Hair follicle dermal papilla cell (primary cell): ENCODE measurements at places on chromosomes 13 and 19. TPM values are rescaled to one million over a fixed set of nuclear protein-coding genes. Genes with fewer than 3 reads are reported as not detected.

APC2 gene
- total RNA-seq: 0.49 and 0.81 TPM in 2 replicates

KLF5 gene
- total RNA-seq: 10.2 and 11.7 TPM in 2 replicates

LSR gene
- 0.36 and 0.49 TPM in 2 replicates for total RNA-seq

RASGRP4 gene
- not detected in 2 replicates for total RNA-seq

KLHL1 gene
- total RNA-seq: not detected in 2 replicates

F10 gene
- 5.7 and 10.6 TPM in 2 replicates for total RNA-seq

OLFM2 gene
- 31.9 and 152 TPM in 2 replicates for total RNA-seq

LMO7 gene
- total RNA-seq: 247 and 289 TPM in 2 replicates

IRS2 gene
- total RNA-seq: 16.2 and 20.9 TPM in 2 replicates

GNA15 gene
- 0.16 TPM in 1 of 2 replicates, not detected in the other for total RNA-seq

PSG1 gene
- total RNA-seq: 3.6 and 17.2 TPM in 2 replicates

CD70 gene
- not detected in 2 replicates for total RNA-seq

SYT5 gene
- not detected in 2 replicates for total RNA-seq

HCST gene
- 0.81 TPM in 1 of 2 replicates, not detected in the other for total RNA-seq

GFY gene
- total RNA-seq: not detected in 2 replicates

ZNF560 gene
- total RNA-seq: 1.5 and 2.6 TPM in 2 replicates

ZNF90 gene
- 1.1 and 1.3 TPM in 2 replicates for total RNA-seq

ZNF442 gene
- total RNA-seq: 1.5 and 2.4 TPM in 2 replicates

CEACAM3 gene
- total RNA-seq: not detected in 2 replicates

LILRA6 gene
- not detected in 2 replicates for total RNA-seq

BCAM gene
- total RNA-seq: 1.6 and 3.6 TPM in 2 replicates

ONECUT3 gene
- not detected in 2 replicates for total RNA-seq

ZNF577 gene
- total RNA-seq: 5.2 and 6.8 TPM in 2 replicates

SPACA4 gene
- not detected in 2 replicates for total RNA-seq

OR10H4 gene
- total RNA-seq: not detected in 2 replicates

PDX1 gene
- total RNA-seq: not detected in 2 replicates

TYROBP gene
- total RNA-seq: 0.73 TPM in 1 of 2 replicates, not detected in the other

PINLYP gene
- 3.0 and 3.6 TPM in 2 replicates for total RNA-seq

ZNF253 gene
- total RNA-seq: 4.4 and 5.5 TPM in 2 replicates

SLC46A3 gene
- total RNA-seq: 6.6 and 8.4 TPM in 2 replicates

TMPRSS9 gene
- under 0.01 TPM in 1 of 2 replicates, not detected in the other for total RNA-seq

KANK2 gene
- total RNA-seq: 378 and 380 TPM in 2 replicates

OR7A17 gene
- total RNA-seq: not detected in 2 replicates

LGALS7B gene
- total RNA-seq: 0.97 TPM in 1 of 2 replicates, not detected in the other

ZNF45 gene
- 14.3 and 20.4 TPM in 2 replicates for total RNA-seq

CABP5 gene
- not detected in 2 replicates for total RNA-seq

TUBA3C gene
- total RNA-seq: not detected in 2 replicates

ZNF763 gene
- 0.81 and 0.85 TPM in 2 replicates for total RNA-seq

ZNF772 gene
- 21.7 and 23.2 TPM in 2 replicates for total RNA-seq

ZNF708 gene
- total RNA-seq: 5.5 and 7.6 TPM in 2 replicates

KLK14 gene
- not detected in 2 replicates for total RNA-seq

GRIN2D gene
- total RNA-seq: 0.49 and 0.65 TPM in 2 replicates

ZNF528 gene
- 34.7 and 42.9 TPM in 2 replicates for total RNA-seq
